ELR (cell line): ENCODE measurements at places on chromosomes 2 and 18.
A peak's percentile ranks its signal among the peaks of the same experiment; 100 is the strongest.

DNA sequence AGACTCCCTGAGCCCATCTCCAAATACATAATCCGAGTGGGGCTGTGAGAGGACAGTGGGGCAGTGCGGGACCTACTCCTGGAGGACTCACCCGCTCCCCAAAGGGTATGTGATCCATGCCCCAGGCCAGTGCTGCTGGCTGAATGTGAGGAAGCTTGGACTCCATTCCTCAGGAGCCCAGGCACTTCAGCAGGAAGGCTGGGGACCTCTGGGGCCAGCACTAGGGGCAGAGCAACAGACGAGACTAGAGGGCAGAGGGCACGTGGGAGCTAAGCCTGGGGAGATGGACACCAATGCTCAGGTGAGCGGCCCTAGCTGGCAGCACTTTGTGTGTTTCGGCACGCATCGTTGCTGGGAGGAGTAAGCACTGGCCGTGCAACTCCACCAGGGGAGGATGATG, 84.9 kb downstream of the MALT1 start:
- DNase-seq = no peak

DNA sequence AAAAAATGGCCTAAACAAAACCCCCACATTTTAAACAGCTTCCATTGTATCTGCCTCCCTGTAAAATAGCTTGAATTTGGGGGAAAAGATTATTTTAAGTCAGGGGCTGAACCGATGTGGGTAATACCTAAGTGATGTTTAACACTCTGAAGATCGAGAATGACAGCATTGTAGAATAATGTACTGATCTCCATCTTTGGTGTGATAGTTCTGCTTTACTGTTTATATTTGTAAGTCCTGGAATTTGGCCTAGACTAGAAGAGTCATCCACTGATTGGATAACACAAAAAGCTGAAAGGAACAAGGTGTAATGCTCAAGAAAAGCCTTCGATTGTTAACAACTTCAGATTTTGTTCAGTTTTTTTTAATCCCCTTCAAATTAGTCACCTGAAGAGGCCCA, 53.8 kb upstream of the CCDC68 start:
- DNase-seq = no peak

DNA sequence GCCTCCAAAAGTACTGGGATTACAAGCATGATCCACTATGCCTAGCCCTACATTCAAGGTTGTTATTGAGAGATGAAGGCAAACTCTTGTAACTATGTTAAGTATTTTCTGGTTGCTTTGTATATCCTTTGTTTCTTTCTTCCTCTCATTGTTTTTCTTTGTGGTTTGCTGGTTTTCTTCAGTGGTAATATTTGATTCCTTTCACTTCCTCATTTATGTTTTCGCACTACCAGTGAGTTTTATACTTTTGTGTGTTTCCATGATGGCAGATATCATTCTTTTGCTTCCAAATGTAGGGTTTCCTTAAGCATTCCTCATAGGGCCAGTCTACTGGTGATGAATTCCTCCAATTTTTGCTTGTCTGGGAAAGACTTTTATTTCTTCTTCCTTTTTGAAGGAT, 90.2 kb downstream of the NCK2 start:
- DNase-seq = no peak

GRCh38 chr2:215685238-215685990, 249.5 kb upstream of the FN1 start:
- DNase-seq = no peak

DNA sequence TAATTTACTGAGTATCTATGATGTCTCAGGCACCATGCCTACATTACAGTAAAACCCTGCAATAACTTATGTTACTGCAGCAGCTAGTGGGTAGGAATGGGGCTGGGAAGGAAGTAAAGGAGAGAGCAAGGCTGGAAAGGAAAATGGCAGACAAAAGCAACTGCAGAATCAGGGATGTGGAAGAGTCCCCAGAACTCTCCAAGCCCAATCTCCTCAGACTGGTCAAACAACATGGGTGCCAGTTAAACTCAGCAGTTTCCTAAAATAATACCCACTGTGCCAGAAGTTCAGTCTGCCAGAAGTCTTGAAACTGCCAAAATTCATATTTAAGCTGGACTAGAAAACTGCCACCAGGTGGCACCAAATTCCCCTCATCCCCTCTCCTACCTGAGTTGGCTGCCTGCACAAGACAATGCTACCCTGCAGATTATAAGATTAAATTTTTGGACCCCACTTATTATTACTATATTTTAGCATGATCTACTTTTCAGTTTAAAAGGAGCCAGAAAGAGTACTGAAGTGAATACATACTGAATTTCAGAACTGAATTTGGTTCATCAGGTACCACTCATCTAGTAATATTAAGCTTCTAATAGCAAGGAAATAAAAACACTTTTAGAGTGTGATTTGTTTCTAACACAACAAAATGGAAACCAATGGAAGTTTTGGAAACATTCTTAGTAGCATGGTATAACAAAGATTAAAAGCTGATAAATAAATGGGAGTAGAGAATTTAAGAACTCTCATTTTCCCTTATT, 86.8 kb upstream of the DNER start:
- peak; percentile 66 for DNase-seq

DNA sequence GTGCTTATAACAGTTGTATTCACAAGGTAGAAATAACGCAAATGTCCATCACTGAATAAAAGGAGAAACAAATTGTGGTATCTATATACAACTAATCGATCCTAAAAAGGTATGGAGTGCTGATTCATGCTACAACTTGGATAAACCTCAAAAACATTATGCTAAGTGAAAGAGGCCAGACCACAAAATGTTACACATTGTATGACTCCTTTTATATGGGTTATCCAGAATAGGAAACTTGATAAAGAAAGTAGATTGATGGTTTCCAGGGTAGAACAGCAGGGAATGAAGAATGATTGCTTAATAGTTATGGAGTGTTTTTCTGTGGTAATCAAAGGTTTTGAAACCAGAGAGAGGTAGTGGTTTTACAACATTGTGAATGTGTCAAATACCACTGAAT, 432.2 kb upstream of the TRIB2 start:
- peak; percentile 64 for DNase-seq
